ENCODE measurements at places on chromosomes 3 and 15. TPM values are rescaled to one million over a fixed set of nuclear protein-coding genes. Genes with fewer than 3 reads are reported as not detected.

MUC20 gene
- total RNA-seq = 0.75 TPM

DUOX1 gene
- total RNA-seq = not detected

LRRIQ4 gene
- not detected for total RNA-seq

COL6A5 gene
- not detected for total RNA-seq

PRKAR2A gene
- total RNA-seq = 21.4 TPM
